ENCODE measurements at places on chromosomes 13 and 19.
A peak's percentile ranks its signal among the peaks of the same experiment; 100 is the strongest.

DNA sequence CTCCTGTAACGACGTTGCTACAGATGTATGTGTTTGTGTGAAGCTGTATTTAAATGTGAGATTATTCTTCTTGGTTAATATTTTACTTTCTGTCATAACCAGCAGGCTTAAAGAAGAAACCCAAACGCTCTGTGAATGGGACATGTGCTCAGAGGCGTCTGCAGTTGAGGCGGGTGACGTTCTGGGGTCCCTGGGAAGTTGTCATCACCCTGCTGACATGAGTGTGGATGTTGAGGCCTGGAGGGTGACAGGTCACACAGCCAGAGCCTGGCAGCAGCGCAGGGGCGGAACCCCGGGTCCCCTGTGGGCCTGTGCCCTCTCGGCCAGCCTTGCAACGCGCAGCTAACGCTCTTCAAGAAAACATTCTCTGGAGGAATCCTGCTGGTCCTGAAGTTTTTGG, 16.6 kb downstream of the RASA3 start:
- DNase-seq: peak; percentile 29

DNA sequence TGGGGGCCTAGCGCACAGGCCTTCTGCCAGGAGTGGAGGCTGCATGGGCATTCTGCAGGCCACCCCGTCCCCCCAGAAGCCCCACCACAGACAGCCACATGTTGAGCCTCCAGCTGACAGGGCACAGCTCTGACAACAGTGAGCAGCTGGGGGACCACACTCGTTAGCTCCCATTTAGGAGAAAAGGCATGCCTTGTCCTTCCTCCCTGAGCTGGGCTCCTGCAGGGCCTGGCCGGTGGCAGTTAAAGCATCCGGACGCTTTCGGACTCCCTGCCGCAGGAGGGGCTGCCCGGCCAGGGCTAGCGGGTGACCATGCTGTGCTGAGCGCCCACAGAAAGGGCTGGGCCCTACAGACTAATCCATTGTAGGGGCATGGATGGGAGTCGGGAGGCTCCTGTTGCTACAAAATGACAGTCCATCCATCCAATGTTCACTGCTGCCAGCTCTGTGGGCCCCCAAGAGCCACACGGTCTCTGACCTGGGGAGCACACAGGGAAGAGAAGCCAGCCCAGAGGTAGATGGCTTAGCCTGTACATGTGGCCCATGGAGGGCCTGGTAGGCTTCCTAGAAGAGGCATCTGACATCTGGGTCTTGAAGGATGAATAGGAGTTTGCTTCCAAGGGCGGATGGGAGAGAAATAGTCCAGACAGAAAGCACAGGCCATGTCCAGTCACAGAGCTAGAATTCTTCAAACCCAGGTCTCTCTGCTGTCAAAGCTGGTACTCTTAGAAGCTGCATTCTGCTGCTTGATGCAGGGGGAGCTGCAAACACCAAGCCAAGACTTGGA, 116.5 kb upstream of the VSTM2B start:
- DNase-seq: no peak

GRCh38 chr13:100063333-100063732, 25.6 kb upstream of the PCCA start:
- DNase-seq: no peak

- DNase-seq: no peak
Observed at GRCh38 chr13:98328511-98328910, 151.4 kb upstream of the RNF113B start.

GRCh38 chr13:72120632-72121031, 253.6 kb upstream of the DACH1 start:
- DNase-seq: no peak

- no peak for DNase-seq
Observed at GRCh38 chr19:55258476-55258827, 365 bp downstream of the PPP6R1 start.

GRCh38 chr19:10884274-10884673, 12.9 kb downstream of the CARM1 start:
- DNase-seq: no peak

DNA sequence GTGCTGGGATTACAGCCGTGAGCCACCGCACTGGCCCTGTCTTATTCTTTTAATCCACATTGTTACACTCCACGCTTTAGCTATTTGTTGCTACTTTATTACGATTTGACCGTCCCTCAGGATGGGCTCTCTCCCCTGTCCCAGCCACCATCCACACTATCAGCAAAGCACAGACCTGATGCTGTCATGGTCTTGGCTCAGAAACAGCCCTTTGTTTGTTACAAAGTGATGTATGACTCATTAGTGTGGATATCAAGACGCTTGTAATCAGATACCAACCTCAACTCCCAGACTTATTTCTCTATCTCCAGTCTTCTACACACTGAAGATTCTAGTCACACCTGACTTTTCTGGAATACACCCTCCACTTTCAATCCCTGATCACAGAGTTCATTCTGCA, 84.6 kb upstream of the FREM2 start:
- DNase-seq: no peak

GRCh38 chr19:33891773-33892172, 95.1 kb downstream of the KCTD15 start:
- DNase-seq: no peak

GRCh38 chr13:30759748-30760147, 24.4 kb downstream of the ALOX5AP start:
- no peak for DNase-seq

DNA sequence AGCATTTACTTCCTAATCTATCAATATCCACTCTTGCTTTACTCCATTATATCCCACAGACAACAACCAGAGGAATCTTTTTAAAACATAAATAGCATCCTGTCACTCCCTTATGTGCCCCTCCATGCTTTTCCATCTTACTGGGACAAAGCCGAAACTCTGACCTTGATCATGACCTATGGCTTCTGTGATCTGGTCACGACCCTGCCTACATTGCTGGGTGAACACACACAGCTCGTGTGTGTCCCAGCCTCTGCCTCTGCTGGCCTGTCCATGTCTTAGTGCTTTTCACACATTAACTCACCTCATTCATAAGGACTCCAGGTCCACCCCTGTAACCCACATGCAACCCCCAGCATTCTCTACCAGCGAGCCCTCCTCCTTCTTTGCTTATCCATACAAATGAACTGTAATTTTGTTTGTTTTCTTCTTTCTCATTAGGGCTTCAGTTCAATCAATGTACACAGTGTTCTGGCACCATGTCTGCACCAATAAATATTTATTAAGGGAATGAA, 95.9 kb upstream of the RAP2A start:
- DNase-seq: no peak

DNA sequence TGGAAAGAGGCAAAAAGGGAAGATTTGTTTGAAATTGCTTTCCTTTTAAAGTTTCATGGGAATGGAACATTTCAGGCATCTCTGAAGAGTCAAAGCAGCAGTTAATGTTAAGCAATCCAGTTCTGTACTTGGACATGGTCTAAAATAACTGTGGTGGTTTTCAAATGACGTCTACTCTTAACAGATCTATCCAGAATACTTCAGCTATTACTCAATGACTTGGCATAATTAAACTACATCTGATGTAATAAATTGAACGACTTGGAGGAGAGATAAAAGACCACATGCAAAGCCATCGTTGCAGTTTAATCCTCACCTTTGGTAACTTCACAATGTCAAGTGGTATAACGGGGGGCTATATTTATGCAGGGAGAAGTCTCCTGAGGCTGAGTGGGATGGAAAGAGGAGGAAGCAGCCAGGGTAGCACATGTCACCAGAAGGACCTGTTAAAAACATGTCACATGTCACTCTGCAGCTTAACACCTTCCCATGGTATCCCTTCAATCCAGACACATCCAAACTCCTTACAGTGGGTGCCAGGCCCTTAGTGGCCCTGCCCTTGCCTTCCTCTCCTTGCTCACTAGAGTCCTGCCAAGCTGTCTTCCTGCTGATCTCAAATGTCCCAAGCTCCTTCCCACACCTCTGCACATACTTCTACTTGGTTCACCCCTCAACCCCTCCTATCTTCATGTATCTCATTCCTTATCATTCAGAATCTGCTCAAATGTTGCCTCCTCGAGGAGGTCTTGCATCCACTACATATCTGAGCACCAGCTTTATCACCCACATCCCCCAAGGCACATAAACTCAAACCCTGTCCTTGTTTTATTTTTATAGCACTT, 327.8 kb downstream of the SUCLA2 start:
- no peak for DNase-seq

- DNase-seq: no peak
Observed at GRCh38 chr13:29709407-29710069, 114.0 kb upstream of the SLC7A1 start.

DNA sequence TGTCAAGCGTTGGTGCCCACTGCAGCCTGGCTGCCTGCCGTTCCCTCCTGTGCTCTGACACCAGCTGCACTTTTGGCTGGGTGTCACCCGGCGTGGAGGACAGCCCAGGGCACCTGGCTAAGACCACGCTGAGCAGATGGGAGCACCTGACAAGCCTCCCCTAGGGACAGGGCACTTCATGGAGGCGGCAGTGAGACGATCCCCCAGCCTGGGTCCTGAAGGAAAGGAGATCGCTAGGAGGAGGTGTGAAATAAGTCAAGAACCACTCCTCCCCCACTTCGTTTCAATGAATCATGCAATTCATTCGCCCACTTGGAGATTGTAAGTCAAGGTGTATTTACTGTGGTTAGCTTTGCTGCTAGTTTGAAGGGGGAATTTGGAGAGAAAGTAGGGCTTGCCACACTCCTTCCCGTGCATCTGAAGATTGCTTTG, 38.8 kb downstream of the VSTM2B start:
- peak; percentile 36 for DNase-seq

DNA sequence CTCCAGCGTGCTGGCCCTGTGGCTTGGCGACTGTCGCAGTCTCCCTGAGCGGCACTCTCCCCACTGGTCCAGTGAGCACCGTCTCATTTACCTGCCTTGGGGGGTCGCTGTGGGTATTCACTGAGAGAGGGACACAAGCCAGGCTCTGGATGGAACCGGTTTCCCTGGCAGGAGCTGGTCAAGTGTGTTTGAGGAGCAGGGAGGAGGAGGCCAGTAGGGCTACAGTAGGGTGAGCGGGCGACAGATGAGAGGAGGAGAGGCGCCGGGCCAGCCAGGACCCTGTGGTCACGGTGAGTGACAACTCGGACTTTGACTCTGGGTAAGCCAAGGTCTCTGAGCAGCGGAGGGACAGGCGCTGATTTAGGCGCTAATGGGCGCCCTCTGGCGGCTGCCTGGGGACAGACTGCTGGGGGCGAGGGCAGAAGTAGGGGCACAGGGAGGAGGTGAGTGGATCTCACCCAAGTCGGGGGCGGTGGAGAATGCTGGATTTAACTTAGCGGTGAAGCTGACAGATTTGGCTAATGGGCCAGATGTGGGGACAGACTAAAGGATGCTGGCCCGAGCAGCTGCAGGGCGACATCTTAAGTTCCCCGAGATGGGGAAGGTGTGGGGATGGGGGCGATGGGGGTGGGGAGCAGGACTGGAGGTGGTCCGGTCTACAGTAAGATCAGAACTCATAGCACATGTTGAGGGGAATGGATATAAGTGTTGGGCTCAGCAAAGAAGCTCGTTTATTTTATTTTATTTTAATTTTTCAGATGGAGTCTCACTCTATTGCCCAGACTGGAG, 4.7 kb upstream of the PRMT1 start:
- peak; percentile 85 for DNase-seq

- DNase-seq: no peak
Observed at GRCh38 chr19:11475861-11476260, 5.0 kb downstream of the ELAVL3 start.

DNA sequence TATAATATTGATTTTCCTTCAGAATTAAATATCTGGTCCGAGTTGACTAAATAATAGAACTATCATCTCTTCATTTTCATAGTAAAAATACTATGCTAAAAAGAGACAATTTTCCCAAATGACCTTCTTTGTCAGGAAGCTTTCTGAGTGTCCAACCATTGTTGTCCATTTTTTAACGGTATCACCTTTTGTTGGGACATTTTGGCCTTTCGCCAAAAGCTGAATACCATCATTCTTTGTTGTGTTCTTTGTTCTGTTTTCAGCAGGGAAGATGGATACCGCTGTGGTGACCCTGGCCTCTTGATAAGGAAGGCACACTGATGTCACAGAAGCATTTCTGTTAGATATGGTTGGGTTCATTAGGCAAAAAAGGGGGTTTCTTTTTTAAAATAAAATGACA, 654.4 kb upstream of the GPC6 start:
- no peak for DNase-seq

GRCh38 chr19:10811391-10812111, 24.5 kb downstream of the TMED1 start:
- DNase-seq: no peak

- DNase-seq: no peak
Observed at GRCh38 chr19:44587963-44588770, 25.2 kb upstream of the IGSF23 start.

- DNase-seq: no peak
Observed at GRCh38 chr19:33622505-33622808, 704 bp downstream of the CHST8 start.

DNA sequence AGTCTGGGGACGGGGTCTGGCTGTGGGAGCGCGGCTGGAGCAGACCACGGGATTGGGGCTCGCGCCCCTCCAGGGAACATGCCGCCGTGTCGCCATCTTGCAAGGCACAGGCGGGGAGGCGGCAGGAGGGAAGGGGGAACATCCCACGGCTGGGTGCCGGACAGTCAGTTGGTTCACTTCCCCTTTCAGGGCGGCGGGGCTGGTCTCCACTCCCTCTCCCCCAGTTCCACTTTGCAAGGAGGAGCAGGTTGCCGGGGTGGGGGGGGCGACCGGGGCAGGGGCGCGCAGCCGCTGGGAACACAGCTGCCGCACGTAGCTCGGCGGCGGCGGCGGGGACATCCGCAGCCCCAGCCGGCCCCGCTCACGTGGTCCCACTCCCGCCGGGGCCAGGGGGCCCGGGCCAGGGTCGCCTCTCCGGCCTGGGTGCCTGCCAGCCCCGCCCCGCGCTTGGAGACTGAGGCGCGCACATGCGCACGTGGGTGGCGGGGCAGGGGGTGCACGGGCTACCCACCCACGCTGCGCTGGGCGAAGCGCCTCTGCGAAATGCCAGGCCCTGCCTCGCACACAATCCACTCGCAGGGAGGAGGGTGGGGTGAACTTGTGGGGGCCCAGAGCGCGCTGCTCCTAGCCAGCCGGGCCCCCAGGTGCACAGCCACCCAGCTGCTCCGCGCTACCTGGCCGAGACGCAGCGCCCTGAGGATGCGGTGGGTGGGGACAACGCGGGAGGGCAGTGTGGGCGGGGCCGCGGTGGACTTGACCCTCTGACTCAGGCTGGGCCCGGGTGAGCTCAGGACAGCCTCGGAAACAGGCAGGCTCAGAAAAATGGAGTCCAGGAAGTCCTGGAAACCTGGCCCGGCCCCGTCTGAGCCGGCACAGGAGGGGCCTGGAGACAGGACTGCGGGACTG, 6.4 kb downstream of the KLF16 start:
- peak; percentile 68 for DNase-seq

- no peak for DNase-seq
Observed at GRCh38 chr13:51158365-51158764, 47.3 kb upstream of the C13orf42 start.

GRCh38 chr19:19502808-19503602, 12.3 kb downstream of the TSSK6 start:
- DNase-seq: no peak

- no peak for DNase-seq
Observed at GRCh38 chr13:101514695-101515275, 62.3 kb downstream of the ITGBL1 start.

DNA sequence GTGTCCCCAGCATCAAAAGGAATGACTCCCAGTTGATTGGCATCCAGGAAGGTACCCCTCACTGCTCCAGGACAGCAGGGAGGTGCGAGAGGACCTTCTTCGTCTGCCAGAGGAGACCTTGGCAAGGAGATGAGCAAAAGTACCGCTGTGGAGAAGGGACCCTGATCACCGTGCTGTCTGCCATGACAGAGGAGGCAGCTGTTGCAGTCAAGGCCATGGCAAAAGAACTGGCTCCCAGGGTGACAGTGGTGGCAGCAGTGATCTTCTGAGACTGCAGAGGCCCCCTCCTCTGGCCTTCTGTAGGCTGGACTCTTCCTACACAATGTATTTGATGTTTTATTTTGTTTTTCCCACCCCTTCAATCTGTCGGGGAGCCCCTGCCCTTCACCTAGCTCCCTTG, 32.0 kb downstream of the NKPD1 start:
- no peak for DNase-seq
